Stimulated activated CD4-positive, alpha-beta T cell treated with anti-CD3 and anti-CD28 coated beads, Interleukin-15, amount 100 ng/mL, for 1 hour (primary cell): ENCODE measurements at places on chromosomes 1 and 21.

- DNase-seq, result no peak
Observed at GRCh38 chr1:244760471-244760870, 75.0 kb upstream of the COX20 start.

- DNase-seq, result no peak
Observed at GRCh38 chr1:115567431-115567830, 74.3 kb upstream of the VANGL1 start.

DNA sequence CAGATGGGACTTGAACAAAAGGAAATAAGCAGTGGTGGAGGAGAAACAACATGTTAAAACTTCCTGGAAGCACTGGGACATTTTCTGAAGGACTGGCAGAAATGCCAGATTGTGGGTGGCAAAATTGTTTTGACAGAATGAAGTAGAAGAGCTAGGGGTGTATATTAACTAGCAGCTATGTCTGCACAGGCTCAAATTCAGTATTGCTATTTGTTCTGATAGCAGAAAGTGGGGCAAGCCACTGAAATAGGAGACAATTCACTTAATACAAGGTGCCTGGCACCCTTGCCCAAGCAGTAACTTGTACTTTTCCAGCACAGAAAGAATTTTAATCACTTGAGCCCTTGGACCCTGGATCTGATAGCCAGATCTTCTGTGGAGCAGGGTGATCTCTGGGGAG, 11.8 kb upstream of the PIGM start:
- DNase-seq, result no peak

- no peak for DNase-seq
Observed at GRCh38 chr1:19706136-19706535, 41.5 kb downstream of the HTR6 start.

GRCh38 chr1:151918819-151919610, 9.7 kb upstream of the THEM4 start:
- DNase-seq, result no peak

- no peak for DNase-seq
Observed at GRCh38 chr1:170296211-170296610, 150.5 kb downstream of the NTMT2 start.

GRCh38 chr1:31926252-31926651, 11.9 kb downstream of the PTP4A2 start:
- DNase-seq, result no peak
